ENCODE measurements at places on chromosomes 16 and 17. TPM values are rescaled to one million over a fixed set of nuclear protein-coding genes. Genes with fewer than 3 reads are reported as not detected.

Gene KLHL10
- 0.29 TPM for total RNA-seq

Gene DPEP2
- total RNA-seq: 16.4 TPM

Gene TSNAXIP1
- 0.55 TPM for total RNA-seq

Gene CTU2
- 21.3 TPM for total RNA-seq

Gene C16orf74
- total RNA-seq: 2.7 TPM

Gene XAF1
- 89.0 TPM for total RNA-seq

Gene TMIGD1
- total RNA-seq: not detected

Gene KIF18B
- 0.32 TPM for total RNA-seq

Gene CEP131
- 7.5 TPM for total RNA-seq

DNA sequence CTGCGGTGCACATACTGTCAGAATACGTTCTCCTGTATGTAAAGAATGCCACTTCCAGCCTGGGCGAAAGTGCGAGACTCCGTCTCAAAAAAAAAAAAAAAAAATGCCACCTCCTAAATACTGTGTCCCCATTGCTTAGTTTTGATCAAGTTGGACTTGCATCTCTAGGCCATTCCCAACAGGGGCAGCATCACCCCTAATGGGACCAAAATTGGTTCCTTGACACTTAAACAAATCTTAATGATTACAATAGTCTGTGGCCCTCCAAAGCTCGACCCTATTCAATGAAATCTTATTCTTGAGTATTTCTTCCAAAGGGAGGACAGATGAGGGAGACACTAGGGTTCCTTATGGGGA is 154.7 kb upstream of the PLCG2 start:
- H3K27me3 ChIP-seq: no peaks in the 10 kb centered on the region
- H3K27ac ChIP-seq: no peak overlapping the region
- H3K4me3 ChIP-seq: no peak overlapping the region
- no peak for DNase-seq
- peaks cover 19% of the 10 kb centered on the region for H3K36me3 ChIP-seq

- H3K27ac ChIP-seq: no peak overlapping the region
- H3K27me3 ChIP-seq: no peaks in the 10 kb centered on the region
- no peaks in the 10 kb centered on the region for H3K36me3 ChIP-seq
- DNase-seq: no peak
- peaks cover 32% of the 10 kb centered on the region for H3K4me1 ChIP-seq
- H3K4me3 ChIP-seq: peak overlapping the region; percentile 76
Observed at GRCh38 chr16:85029408-85029784, 1.8 kb downstream of the KIAA0513 start.

- no peaks in the 10 kb centered on the region for H3K36me3 ChIP-seq
- peak overlapping the region; percentile 19 for H3K4me3 ChIP-seq
- H3K27ac ChIP-seq: peak overlapping the region; percentile 81
- peak; percentile 88 for DNase-seq
- peaks cover 17% of the 10 kb centered on the region for H3K4me1 ChIP-seq
- peaks cover 11% of the 10 kb centered on the region for H3K27me3 ChIP-seq
Observed at GRCh38 chr17:72588961-72589360, 468.1 kb downstream of the SOX9 start.

GRCh38 chr16:55565086-55565485 is 1.4 kb upstream of the CAPNS2 start:
- no peak overlapping the region for H3K27ac ChIP-seq
- H3K27me3 ChIP-seq: no peaks in the 10 kb centered on the region
- no peak for DNase-seq
- H3K4me3 ChIP-seq: no peak overlapping the region
- H3K4me1 ChIP-seq: peaks cover 18% of the 10 kb centered on the region
- H3K36me3 ChIP-seq: no peaks in the 10 kb centered on the region

GRCh38 chr17:63463771-63464170 is 13.1 kb upstream of the ACE start:
- no peak overlapping the region for H3K27ac ChIP-seq
- DNase-seq: no peak
- H3K4me1 ChIP-seq: peaks cover 4% of the 10 kb centered on the region
- H3K4me3 ChIP-seq: no peak overlapping the region
- no peaks in the 10 kb centered on the region for H3K27me3 ChIP-seq

GRCh38 chr16:80233097-80233835 is 307.5 kb upstream of the DYNLRB2 start:
- H3K4me3 ChIP-seq: no peak overlapping the region
- DNase-seq: no peak

GRCh38 chr16:48963306-48963705 is 318.3 kb downstream of the CBLN1 start:
- no peak for DNase-seq
- no peak overlapping the region for H3K4me3 ChIP-seq
- no peaks in the 10 kb centered on the region for H3K27me3 ChIP-seq
- H3K36me3 ChIP-seq: no peaks in the 10 kb centered on the region

- peaks cover 6% of the 10 kb centered on the region for H3K4me1 ChIP-seq
- DNase-seq: no peak
- no peaks in the 10 kb centered on the region for H3K27me3 ChIP-seq
- H3K36me3 ChIP-seq: no peaks in the 10 kb centered on the region
Observed at GRCh38 chr16:68754084-68754792, 17.1 kb downstream of the CDH1 start.

DNA sequence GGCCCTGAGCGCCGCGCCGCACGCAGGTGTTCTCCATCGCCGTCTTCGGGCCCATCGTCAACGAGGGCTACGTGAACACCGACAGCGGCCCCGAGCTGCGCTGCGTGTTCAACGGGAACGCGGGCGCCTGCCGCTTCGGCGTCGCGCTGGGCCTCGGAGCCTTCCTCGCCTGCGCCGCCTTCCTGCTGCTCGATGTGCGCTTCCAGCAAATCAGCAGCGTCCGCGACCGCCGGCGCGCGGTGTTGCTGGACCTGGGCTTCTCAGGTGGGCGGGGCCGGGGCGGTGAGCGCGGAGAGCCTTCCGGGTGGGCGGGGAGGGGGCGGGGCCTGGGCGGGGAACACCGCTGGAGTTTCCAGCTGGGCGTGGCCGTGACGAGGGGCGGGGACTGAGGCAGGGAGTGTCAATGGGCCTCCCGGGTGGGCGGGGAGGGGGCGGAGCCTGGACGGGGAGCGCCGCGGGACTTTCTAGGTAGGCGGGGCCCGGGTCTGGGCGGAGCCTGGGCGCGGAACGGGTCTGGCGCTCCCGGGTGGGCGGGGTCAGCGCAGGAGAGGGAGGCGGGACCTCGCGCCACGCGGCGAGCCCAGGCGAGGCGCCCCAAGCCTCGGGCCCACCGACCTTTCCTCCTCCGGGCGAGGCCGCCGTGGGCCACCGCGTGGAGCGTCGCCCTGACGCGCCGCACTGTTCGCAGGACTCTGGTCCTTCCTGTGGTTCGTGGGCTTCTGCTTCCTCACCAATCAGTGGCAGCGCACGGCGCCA is 2.4 kb downstream of the SYNGR3 start:
- H3K27ac ChIP-seq: peak overlapping the region; percentile 53
- H3K27me3 ChIP-seq: peaks cover 27% of the 10 kb centered on the region
- DNase-seq: peak; percentile 97
- H3K4me1 ChIP-seq: peaks cover 16% of the 10 kb centered on the region
- H3K4me3 ChIP-seq: peak overlapping the region; percentile 41
